Small intestine (tissue), 16 donors: ENCODE measurements at places on chromosomes 3 and 15.

DNA sequence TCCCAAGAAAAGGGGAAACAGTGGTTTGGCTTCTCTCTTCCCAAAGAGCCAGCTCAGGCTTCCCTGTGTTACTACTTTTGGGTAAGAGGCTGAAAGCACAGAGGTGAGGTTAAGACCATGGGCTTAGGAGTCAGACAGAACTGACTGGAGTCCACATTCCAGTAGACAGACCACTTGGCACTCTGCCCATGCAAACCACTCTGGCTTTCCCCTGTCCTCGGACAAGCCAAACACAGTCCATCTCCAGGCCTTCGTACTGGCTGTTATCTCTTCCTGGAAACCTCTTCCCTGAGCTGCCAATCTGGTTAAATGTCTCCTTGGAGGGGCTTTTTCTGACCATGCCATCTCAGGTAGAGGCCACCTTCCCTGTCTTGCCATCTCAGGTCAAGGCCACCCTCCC, 53.1 kb upstream of the FAM3D start:
- no peaks in the 10 kb centered on the region for H3K27me3 ChIP-seq
- no peaks in the 10 kb centered on the region for H3K4me1 ChIP-seq
- H3K36me3 ChIP-seq = no peaks in the 10 kb centered on the region
- no peak overlapping the region for H3K27ac ChIP-seq
- no peak for DNase-seq

- peaks cover 2% of the 10 kb centered on the region for H3K36me3 ChIP-seq
- no peak for DNase-seq
- H3K27me3 ChIP-seq = no peaks in the 10 kb centered on the region
- no peaks in the 10 kb centered on the region for H3K4me1 ChIP-seq
- no peak overlapping the region for H3K4me3 ChIP-seq
- H3K27ac ChIP-seq = peak overlapping the region; percentile 75
These were observed 28.9 kb downstream of the FSTL1 start for GRCh38 chr3:120421926-120422325.

- no peak overlapping the region for H3K4me3 ChIP-seq
- H3K27me3 ChIP-seq = no peaks in the 10 kb centered on the region
- peak; percentile 64 for DNase-seq
These were observed 26.0 kb downstream of the XPC start for GRCh38 chr3:14152233-14152962.

DNA sequence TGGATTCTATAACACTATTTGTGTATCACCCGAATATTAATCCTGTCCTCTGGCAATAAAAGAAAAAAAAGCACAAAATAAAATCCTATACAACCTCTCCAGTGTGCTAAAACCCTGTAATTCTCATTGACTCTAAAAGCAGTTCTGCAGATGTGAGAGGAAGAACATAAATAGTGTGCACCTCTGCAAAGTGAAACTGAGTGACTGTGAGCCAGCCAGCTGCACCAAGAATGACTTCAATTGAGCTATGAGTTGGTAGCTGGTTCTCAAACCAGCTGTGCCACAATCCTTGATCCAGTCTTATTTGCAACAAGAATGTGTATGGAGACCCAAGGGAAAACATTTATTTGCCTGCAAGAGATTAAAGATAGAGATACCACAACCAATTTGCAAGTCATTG, 31.2 kb upstream of the COL8A1 start:
- H3K4me1 ChIP-seq = no peaks in the 10 kb centered on the region
- H3K27me3 ChIP-seq = no peaks in the 10 kb centered on the region
- H3K27ac ChIP-seq = no peak overlapping the region
- H3K36me3 ChIP-seq = no peaks in the 10 kb centered on the region
- H3K4me3 ChIP-seq = no peak overlapping the region

GRCh38 chr3:58041182-58041825, 33.1 kb downstream of the FLNB start:
- H3K4me3 ChIP-seq = no peak overlapping the region
- no peak for DNase-seq
- H3K27ac ChIP-seq = peak overlapping the region; percentile 72
- peaks cover 24% of the 10 kb centered on the region for H3K4me1 ChIP-seq

GRCh38 chr3:104566054-104566453, 800.7 kb upstream of the ALCAM start:
- no peaks in the 10 kb centered on the region for H3K36me3 ChIP-seq
- no peaks in the 10 kb centered on the region for H3K27me3 ChIP-seq
- no peak overlapping the region for H3K4me3 ChIP-seq
- H3K27ac ChIP-seq = no peak overlapping the region
- DNase-seq = no peak

DNA sequence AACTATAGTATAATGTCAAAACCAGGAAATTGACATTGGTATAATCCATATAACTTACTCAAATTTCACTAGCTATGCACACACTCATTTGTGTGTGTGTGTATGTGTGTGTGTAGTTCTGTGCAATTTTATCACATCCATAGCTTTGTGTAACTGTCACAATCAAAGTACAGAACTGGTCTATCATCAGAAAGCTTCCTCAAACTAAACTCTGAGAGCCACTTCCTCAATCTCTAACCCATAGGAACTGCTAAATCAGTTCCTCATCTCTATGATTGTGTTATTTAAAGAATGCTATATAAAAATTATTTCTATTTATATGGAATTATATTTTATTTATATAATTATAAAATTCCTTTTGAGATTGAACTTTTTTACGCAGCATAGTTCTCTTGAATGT, 18.1 kb downstream of the LNP1 start:
- H3K36me3 ChIP-seq = no peaks in the 10 kb centered on the region
- H3K27ac ChIP-seq = no peak overlapping the region
- H3K27me3 ChIP-seq = no peaks in the 10 kb centered on the region
- no peak overlapping the region for H3K4me3 ChIP-seq
- H3K4me1 ChIP-seq = no peaks in the 10 kb centered on the region
- no peak for DNase-seq

- H3K36me3 ChIP-seq = no peaks in the 10 kb centered on the region
- no peak overlapping the region for H3K27ac ChIP-seq
- H3K4me1 ChIP-seq = no peaks in the 10 kb centered on the region
- H3K4me3 ChIP-seq = no peak overlapping the region
These were observed 5.2 kb downstream of the C3orf20 start for GRCh38 chr3:14680115-14680514.

DNA sequence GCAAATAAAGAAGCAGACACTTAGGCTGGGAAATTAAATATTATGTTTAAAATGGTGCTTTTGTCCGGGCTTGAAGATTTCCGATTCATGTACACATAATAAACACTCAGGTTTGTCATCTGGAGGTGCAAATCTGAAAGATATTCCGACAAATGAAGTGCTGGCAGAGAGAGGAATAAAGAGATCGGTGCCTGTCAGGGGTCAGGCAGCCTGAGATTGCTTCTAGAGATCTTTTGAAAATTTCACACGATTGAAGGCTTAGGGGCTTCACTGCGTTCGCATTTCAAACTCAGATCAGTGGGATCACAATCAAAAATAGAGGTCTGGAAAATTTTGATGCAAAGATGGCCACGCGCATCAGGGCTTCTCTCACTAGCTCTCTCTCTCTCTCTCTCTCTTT, 33.2 kb downstream of the NR2F2 start:
- peaks cover 11% of the 10 kb centered on the region for H3K27me3 ChIP-seq
- no peak overlapping the region for H3K4me3 ChIP-seq

DNA sequence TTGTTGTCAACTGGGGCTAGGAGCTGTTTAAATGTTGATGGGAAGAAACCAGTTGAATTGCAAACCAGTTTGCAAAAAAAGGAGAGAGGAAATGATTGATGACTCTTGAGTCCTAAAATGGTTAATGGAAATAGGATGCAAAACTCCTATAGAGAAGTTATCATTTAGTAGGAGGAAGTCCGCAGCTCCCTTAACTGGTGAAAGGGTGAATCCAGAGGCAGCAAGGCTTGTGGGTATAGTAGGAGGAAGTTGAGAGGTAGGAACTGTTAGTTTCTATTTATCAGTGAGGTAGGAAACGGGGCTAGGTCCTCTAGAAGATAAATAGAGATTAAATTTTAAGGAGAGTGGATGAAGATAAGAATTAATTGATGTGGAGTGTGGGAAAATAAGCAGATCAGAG, 15.4 kb downstream of the IREB2 start:
- no peak for DNase-seq
- H3K4me3 ChIP-seq = no peak overlapping the region
- H3K36me3 ChIP-seq = peaks cover 8% of the 10 kb centered on the region
- H3K4me1 ChIP-seq = peaks cover 29% of the 10 kb centered on the region
- H3K27me3 ChIP-seq = no peaks in the 10 kb centered on the region

DNA sequence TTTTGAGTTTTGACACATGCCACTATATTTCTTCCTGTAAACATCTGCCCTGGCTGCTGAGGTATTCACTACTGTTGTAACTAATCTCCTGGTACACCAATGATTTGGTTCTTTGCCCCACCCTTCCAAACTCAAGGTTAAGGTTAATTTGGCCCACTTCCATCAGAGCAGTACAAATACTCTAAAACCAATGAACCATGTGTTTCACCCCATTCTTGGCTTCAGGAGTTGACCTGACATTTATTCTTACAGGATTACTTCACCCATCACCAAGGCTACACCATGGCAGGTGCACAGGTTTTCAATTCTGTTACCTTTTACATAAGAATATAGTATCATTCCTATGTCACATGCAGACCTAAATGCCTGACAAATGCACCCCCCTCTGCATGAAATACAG, 1179.9 kb downstream of the ZPLD1 start:
- H3K4me1 ChIP-seq = no peaks in the 10 kb centered on the region
- H3K27me3 ChIP-seq = no peaks in the 10 kb centered on the region
- H3K36me3 ChIP-seq = no peaks in the 10 kb centered on the region
- no peak overlapping the region for H3K27ac ChIP-seq
- no peak overlapping the region for H3K4me3 ChIP-seq
- DNase-seq = no peak

GRCh38 chr3:10929978-10930665, 62.4 kb upstream of the SLC6A1 start:
- no peak overlapping the region for H3K4me3 ChIP-seq
- H3K36me3 ChIP-seq = no peaks in the 10 kb centered on the region
- no peak overlapping the region for H3K27ac ChIP-seq
- H3K27me3 ChIP-seq = no peaks in the 10 kb centered on the region

DNA sequence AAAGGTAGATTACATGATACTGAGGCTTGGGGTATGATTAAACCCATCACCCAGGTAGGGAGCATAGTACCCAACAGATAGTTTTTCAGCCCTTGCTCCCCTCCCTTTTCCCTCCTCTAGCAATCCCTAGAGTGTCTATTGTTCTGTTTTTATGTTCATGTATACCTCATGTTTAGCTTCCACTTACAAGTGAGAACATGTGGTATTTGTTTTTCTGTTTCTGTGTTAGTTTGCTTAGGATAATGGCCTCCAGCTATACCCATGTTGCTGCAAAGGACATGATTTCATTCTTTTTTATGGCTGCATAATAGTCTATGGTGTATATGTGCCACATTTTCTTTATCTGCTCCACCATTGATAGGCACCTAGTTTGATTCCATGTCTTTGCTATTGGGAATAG, 82.7 kb downstream of the MYLK start:
- no peak overlapping the region for H3K27ac ChIP-seq
- H3K27me3 ChIP-seq = no peaks in the 10 kb centered on the region
- no peaks in the 10 kb centered on the region for H3K36me3 ChIP-seq
- DNase-seq = no peak

DNA sequence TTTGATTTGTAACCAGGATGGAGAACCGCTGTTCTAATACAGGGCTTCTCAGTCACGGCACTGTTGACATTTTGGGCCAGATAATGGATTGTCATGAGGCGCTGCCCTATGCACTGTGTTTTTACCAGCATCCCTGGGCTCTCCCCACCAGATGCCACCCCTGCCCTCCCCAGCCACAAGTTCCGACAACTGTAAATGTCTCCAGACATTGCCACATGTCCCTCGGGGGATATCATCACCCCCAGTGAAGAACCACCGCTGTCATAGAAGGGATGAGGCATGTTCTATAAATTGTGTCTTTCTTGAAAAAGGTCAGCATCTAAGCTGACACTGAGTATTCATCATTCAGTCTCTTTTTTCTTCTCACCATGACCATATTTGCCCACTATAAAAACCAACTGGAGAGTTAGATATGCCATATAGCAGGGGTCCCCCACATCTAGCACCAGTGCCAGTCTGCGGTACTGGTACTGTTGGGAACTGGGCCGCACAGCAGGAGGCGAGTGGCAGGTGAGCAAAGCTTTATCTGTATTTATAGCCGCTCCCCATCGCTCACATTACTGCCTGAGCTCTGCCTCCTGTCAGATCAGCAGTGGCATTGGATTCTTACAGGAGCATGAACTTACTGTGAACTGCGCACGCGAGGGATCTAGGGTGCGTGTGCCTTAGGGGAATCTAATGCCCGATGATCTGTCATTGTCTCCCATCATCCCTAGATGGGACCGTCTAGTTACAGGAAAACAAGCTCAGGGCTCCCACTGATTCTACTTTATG, 260.5 kb upstream of the ST8SIA2 start:
- no peak overlapping the region for H3K4me3 ChIP-seq
- DNase-seq = no peak
- no peaks in the 10 kb centered on the region for H3K27me3 ChIP-seq
- H3K27ac ChIP-seq = no peak overlapping the region

DNA sequence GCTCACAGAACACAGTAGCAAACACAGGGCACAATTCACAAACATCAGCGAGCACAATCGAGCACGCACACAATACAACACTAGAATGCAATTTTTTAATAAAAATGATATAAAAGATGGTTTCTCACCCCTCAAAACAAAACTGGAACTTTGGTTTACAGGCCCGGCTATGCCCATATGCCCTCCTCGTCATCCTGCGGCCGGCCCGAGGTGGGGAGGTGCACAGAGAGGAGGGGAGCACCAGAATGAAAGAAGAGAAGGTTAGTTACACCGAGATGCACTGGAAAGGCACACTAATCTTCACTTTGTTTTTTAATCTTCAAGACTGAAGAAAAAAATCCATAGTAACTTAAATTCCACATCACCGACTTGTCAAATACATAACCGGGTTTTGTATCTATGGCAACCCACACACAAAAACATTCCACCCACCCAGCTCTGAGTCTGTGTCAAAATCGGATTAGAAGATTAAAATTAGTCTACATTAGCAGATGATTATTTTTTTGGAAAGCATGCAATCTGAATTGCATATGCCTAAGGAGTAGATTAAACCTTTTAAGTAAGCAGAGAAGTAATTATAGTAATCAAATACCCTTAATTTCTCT, 196.7 kb upstream of the WNT5A start:
- H3K4me3 ChIP-seq = no peak overlapping the region
- H3K36me3 ChIP-seq = no peaks in the 10 kb centered on the region
- no peaks in the 10 kb centered on the region for H3K27me3 ChIP-seq
- H3K27ac ChIP-seq = no peak overlapping the region

- DNase-seq = no peak
- H3K4me3 ChIP-seq = no peak overlapping the region
- no peaks in the 10 kb centered on the region for H3K4me1 ChIP-seq
- H3K27me3 ChIP-seq = no peaks in the 10 kb centered on the region
- no peaks in the 10 kb centered on the region for H3K36me3 ChIP-seq
These were observed 660.2 kb upstream of the LMCD1 start for GRCh38 chr3:7841451-7841850.

DNA sequence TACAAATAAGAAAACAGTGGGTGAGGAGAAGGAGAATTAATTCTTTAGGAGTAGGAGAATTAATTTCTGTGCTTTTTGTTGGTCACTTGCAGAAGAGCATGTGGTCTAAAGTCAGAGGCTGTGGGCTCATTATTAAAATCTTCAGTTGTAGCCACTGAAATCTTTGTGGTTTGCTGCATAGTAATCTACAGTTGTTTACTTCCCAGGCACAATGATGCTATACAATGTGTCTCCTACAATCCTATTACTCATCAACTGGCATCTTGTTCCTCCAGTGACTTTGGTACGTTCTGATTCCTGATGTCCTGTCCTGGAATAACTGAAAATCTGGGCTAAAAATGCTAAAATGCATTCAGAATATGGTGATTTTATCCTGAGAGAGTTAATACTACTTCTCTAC, 21.0 kb downstream of the IFT122 start:
- H3K36me3 ChIP-seq = peaks cover 13% of the 10 kb centered on the region
- H3K4me3 ChIP-seq = no peak overlapping the region
- H3K4me1 ChIP-seq = no peaks in the 10 kb centered on the region
- DNase-seq = no peak
- H3K27me3 ChIP-seq = no peaks in the 10 kb centered on the region
- H3K27ac ChIP-seq = no peak overlapping the region
